ENCODE measurements at places on chromosomes 1 and 21.
A peak's percentile ranks its signal among the peaks of the same experiment; 100 is the strongest.

- DNase-seq, result no peak
Observed at GRCh38 chr21:39373634-39374033, 24.7 kb upstream of the HMGN1 start.

DNA sequence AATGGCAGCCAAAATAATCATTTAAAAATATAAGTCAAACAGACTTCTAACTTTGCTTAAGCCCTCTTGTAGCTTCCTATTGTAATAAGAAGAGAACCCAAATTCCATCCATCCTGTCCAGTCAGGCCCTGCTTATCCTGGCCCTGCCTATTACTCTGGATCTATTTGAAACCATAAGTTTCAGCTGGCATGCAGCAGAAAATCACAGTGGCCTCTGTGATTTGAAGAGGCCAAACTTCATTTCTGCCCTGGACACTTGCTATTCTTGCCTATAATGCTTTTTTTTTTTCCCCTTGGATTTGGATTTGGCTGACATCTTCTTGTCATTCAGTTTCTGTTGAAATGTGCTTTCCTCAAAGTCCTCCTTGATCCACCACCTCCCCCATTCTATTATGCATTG, 642.8 kb downstream of the USP25 start:
- DNase-seq, result no peak

DNA sequence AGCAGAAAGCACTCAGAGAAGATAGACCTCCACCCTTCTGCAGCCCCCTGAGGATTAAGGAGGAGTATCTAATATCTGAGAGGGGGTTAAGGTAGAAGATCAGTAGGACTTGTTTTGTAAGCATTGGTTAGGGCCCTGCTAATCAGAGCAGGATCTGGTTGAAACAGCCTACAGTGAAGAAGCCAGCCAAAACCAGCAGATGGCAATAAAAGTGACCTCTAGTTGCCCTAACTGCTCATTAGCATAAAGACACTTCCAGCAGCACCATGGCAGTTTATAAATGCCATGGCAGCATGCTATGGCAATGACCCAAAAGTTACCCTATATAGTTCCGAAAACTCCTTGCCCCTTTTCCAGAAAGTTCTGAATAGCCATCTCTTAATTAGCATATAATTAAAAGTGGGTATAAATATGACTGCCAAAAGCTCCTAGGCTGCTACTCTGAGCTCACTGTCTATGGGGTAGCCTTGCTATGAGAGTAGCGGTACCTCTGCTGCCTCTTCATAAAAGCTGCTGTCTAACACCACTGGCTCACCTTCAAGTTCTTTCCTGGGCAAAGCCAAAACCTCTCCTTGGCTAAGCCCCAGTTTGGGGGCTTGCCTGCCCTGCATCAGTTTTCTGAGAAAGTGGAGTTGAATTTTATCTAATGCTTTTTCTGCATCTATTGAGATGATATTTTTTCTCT, 254.2 kb downstream of the PAPPA2 start:
- DNase-seq, result no peak

- no peak for DNase-seq
Observed at GRCh38 chr1:16212251-16212961, at the start of gene ARHGEF19. Gene ARHGEF19 (minus strand): TSS chr1:16212652. CDS start chr1:16209054, 3,598 bp downstream.

DNA sequence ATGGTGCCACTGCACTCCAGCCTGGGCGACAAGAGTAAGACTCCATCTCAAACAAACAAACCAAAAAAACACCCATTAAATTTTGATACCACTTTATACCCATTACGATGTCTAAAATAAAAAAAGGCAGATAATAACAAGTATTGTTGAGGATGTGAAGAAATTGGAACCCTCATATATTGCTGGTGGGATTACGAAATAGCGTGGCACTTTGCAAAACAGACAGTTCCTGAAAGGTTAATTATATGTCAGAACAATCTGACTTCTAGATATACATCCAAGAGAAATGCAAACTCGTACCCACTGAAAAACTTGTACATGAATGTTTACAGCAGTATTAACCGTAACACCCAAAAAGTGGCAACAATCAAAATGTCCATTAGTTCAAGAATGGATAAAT, 70.3 kb downstream of the USP24 start:
- DNase-seq, result no peak

DNA sequence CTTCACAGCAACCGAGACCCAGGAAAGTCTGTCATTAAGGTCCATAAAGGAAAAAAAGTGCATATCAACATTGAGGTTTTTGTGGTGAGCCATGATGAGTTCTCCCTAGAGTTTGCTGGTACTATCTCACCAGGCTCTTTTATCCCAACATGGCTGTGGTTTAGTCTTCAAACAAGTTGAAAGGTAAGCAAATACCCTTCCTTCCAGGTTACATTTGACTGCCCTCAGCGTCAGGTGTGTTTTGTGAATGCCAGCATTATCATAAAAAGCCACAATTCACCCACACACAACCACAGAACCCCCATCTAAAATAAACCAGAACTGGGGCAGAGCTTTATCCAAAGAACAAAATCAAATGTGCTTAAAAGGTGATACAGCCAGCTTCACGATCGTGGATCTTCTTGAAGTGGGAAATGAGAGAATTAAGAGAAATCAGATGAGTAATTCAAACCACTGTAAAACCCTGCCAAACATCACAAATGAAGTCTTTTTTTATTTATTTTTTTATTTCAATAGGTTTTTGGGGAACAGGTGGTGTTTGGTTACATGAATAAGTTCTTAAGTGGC, 64.7 kb downstream of the SETD4 start:
- DNase-seq, result no peak

DNA sequence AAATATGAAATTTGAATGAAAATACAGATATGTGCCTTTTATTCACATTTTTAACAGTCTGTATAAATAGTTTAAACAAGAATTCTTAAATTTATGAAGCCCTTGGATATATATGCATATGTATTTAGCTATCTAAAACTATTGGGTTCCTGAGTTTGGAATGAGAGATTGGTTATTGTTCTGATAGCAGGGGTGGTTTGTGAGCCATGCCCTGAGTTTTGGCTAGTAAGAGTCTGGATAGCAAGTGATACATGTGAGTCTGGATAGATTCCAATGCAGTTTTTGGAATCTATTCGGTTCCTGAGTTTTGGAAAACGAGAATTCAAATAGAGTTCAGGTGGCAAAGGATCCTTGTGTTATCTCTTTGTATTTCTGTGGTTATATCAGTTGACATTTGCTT, 2.8 kb downstream of the MAN1A2 start:
- no peak for DNase-seq

- DNase-seq, result no peak
Observed at GRCh38 chr1:173329726-173330125, 122.6 kb upstream of the TNFSF4 start.

GRCh38 chr1:152970495-152970894, at the start of gene SPRR4:
Gene SPRR4 (plus strand): TSS chr1:152970648. CDS start chr1:152971891, 1,243 bp downstream.
- DNase-seq, result no peak

GRCh38 chr1:240086726-240087125, 5.0 kb upstream of the FMN2 start:
- DNase-seq, result no peak

GRCh38 chr1:51623450-51623849, 6.6 kb downstream of the OSBPL9 start:
- DNase-seq, result no peak

DNA sequence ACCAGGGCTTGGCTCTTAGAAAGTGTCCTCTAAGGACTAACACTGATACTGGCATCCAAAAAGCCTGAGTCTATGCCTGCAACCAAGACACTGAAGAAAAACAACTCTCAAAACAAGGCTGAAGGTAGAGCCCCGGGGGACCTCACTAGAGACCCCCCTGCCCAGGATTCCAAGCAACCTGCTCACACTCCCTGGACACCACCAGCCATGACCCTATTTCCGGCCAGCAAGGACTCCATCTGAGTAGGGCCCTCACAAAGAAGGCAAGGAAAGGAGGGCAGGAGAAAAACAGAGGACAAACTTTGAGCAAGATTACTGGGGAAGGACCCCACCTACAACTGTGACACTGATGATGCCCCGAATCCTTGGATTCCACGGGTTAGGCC, 343.1 kb downstream of the NPHP4 start:
- no peak for DNase-seq

- no peak for DNase-seq
Observed at GRCh38 chr1:157652859-157653493, 47.6 kb downstream of the FCRL3 start.

DNA sequence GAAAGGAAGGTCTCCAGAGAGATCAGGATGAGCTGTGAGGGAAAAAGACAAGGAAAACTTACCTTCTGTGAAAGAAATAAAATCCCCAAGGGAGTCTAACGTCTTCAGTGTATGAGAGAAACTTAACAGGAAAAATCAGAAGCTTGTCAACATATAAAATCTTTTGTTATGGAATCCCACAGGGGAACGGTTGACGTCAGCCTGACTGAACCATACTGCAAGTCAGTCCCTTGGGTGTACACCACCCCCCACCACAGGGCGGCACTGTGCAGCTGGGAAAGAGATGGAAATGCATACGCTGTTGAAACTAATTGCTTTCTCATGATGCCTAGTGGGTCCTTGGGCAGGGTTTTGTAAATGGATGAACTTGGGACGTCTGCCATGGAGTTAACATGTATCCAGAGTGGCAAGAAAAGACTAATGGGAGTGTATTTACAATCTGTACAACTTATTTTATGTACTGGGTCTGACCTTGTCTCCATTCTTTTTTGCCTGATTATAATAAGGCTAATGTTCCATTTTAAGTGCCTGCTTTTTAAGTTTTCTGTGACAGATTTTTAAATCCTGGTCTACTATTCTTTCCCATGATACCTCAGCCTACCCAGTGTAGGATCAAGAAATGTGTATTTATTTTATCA, 22.7 kb downstream of the UTP25 start:
- DNase-seq, result peak; percentile 62

DNA sequence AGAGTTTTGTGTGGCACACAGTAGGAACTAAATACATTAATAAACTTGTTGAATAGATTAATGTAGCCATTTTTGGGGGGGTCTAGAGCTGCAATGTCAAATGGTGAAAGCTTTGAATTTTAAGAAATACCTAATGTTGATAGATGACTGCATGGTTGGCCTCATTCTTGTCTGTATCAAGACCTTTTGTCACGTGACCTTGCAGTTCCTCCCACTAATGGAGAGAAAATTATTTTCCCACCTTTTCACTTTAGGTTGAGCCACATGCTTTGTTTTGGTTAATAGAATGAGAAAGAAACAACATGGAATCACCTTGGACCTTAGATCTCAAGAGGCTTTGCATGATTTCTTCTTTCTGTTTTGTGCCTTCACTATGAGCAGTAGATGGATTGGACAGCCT, 223.6 kb upstream of the DEPDC1 start:
- no peak for DNase-seq

- no peak for DNase-seq
Observed at GRCh38 chr1:89464008-89464407, 60.6 kb upstream of the LRRC8B start.

- DNase-seq, result no peak
Observed at GRCh38 chr1:26373789-26374188, 1.2 kb upstream of the ZNF683 start.

DNA sequence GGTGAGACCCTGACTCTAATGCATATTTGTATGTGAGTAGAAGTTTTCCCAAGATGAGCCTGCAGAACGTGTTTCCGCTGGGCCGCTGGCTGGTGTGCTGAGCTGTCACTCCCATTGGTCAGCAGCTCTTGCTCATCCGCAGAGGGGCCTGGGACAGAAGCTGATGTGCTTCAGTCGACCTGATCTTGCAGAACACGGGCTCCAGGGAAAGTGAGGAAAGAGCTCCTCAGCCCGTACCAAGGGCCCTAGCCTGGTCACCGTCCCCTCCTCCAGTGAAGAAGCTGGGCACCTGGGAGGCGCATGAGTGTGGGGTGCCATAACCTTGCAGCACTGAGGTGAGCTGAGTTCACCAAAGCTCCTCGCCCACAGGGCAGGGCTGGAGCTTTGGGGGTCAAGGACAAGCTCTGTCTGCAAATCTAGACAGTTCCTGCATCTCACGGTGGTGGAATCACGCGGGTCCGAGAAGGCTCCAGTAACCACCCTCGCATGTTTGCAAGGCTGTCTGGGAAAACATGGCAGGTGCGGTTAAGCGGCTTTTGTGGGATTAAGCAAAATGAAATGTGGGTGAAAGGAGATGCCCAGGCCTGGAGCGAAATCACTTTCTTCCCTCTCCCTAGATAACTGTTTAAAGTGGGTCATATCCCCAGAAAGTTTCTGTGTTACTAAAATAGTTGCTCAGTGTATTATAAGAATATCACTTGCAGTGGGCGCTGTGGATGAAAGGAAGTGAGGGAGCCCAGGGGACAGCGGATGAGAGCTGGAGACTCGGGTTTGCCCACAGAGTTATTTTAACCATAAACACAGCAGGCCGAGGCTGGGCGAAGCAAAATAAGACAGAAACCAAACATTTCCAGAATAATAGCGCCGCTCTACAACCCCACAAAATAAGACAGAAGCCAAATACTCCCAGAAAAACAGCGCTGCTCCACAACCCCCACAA, 33.1 kb upstream of the LRRC3 start:
- peak; percentile 15 for DNase-seq

GRCh38 chr1:189226779-189227178, 1250.9 kb downstream of the BRINP3 start:
- no peak for DNase-seq

DNA sequence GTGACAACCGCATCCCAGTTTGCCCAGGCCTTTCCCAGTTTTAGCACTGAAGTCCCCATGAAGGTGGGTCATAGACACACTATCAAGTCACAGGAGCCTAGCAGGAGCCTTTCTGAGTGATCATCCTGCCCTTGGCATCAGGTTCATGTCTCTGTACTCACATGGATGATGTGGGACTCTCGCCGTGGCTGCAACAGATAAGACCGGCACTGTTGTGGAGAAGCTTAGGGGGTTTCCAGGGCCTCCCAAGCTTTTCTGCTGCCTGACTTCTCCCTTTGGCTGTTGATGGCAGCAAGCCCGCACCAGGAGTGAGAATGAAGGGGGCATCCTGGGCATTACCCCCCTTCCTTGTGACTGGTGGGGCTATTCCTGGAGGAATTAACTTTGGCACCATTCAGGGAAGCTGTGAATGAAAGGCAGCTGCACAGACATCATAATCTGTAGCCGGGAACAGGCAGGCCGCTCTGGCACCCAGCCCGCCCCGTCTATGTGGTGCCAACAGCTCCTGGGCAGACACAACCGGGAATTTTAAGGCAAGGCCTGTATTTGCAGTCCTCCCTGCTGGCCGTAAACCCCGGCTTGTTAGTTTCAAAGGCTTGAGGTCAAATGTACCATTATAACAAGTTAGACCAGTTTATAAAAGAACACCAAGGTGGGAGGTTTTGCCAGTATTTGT, 148.6 kb downstream of the HUNK start:
- peak; percentile 8 for DNase-seq

All from occipital lobe (tissue), 3 donors.